ENCODE measurements at places on chromosomes 4 and X.

DNA sequence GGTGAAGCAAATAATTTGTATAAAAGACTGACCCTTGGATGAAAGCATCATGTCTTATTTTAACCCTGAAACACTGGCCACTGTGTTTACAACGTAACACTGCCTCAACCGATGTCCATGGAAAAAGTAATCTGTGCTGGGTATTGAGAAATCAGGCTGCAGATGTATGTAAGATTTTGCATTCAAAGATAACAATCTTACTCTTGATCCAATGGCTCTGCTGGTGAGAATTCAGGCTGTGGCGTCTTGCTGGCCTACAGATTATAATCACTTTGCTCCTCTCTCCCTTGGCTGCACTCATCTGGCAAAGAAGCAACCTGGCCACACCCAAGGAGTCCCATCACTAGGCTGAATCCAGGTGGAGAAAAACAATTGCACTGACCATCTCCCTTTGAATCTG is 7.5 kb downstream of the ADGRA3 start:
- no peak for DNase-seq

DNA sequence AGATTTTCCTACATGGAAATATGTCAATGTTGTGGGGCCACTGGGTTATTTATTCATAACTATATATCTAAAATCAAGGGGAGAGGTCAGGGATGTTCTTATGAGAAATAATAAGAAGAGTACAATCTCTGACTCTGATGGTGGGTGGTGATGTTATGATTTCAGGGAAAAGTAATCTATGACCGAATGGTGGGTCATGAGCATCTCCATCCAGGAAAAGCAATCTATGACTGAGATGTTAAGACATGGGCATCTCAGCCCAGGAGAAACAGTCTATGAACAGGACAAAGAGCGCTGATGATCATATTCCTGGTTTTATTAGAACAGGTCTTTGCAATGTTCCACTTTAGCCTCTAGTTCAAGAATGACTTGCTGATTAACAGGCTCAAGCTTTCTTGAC is 137.1 kb downstream of the ARSF start:
- DNase-seq, result no peak

DNA sequence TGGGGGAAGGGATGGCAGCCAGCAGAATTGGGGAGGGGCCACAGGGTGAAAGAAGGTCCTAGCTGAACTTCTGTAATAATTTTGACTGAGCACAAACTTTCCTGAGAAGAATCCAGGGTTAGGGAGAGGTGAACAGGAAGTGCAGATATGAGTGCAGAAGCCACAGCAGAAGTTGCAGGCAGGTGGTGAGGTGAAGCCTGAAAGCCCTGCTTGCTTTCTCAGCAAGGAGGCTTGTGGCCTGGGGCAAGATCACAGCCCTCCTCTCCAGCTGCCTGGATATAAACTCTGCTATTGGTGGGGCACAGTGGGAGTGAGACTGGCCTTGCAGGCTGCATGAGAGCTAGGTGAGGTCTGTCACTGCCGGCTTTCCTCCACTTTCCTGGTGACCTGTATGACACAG is 44.1 kb upstream of the UPRT start:
- no peak for DNase-seq

DNA sequence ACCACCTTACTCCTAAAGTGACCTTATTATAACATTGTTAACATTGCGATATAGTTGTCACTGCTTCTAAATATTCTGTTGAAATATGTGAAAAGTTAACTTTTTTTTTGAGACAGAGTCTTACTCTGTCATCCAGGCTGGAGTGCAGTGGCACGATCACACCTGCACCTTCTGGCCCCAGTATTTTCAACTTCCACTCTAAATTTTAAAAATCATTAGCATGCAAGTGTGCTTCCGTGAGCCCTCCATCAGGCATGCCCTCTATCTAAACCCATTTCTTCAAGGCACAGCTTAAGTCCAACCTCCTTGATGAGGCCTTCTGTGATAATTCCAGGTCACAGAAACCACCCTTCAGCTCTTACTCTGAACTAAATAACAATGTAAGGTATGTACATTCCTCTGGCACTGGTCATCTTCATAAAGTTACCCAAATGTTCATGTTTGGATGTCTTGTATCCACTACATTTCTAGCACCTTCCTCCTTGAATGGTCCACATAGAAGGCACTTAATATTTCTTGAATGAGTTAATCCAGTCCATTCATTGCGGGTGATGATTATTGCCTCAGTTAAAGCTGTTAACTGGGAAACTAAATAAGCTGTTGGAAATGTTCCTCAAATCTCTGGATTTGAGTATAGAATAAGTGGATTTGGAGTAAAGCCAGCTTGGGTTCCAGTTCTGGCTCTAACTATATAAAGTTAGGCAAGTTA is 38.6 kb upstream of the TMEM131L start:
- peak; percentile 63 for DNase-seq

DNA sequence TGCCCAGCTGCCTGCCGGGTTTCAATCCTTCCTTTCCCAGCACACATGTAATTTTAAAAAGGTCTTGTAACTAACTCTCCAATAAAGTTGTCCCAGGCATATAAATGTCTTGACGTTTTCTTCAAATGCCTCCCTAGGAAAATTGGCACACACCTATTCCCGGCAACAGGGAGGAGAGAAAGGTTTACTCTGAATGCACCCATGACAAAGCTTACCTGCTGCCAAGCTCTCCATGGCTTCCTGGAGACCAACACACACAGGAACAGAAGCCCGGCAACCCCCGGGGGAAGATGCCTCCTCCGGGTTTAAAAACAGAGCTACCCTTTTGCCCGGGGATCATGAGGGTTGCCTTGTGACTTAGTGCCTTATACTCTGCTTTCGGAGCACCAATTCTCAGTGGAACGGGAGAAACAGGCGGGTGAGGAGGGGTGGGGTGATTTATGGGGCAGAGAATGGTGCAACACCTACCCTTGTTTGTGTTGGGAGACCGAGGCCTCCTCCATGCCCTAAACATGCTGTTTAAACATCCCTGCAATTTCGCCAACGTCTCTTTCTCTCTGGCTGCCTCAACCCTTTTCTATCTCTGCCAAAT is 4.8 kb upstream of the GYG2 start:
- DNase-seq, result no peak

GRCh38 chrX:14228611-14229010 is 198.9 kb upstream of the GEMIN8 start:
- no peak for DNase-seq

GRCh38 chr4:124079174-124079780 is 633.3 kb downstream of the ANKRD50 start:
- peak; percentile 58 for DNase-seq

DNA sequence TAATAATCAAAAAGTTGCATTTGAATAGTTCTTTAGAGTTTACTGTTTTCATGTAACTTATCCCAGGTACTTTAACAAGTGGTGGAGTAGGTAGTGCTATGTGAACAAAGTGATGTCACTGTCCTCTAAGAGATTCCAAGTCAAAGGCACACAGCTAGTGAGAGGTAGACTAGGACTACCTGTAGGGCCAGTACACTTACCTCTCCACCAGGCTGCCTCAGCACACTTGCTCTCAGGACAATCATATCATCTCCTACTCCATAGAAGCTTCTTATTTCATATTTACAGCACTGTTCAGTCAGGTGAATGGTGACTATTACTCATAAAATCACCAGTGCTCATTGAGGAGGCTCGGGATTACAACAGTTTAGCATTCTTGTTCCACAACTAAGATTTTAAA is 173.0 kb upstream of the EMCN start:
- no peak for DNase-seq

DNA sequence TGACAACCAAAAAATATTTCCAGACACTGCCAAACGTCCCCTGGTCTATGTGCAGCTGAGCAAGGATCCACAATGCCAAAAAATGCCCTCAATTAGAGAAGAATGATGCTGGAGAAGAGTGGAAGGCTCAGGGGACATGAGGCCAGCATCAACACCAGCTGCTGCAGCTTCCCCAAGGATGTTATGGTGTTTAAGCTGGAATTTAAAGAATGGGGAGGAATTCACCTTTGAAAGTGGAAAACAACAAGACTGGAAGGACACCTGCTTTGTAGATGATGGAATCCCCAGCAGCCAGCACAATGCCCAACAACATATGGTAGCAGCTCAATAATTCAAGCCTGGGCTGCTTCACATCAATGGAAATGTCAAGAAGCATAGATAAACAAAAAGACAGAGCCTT is 20.3 kb upstream of the SMPX start:
- DNase-seq, result no peak

DNA sequence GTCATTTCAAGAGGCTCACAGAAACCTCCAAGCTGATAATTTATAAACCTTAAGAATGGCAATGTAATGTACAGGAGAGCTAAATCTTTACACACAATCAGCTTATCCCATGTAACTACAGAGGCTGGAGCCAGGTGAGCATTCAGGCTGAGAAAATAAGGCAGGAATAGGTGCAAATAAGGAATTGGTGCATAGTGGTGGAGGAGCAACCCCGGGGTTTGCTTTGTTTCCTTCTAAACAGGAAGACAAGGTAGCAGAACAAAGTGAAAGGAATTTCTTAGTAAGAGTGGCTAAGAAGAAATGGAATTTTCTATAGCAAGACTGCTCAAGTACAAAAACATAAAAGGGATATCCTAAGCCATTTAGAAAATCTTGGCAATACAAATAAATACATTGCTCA is 82.4 kb downstream of the NR3C2 start:
- no peak for DNase-seq

DNA sequence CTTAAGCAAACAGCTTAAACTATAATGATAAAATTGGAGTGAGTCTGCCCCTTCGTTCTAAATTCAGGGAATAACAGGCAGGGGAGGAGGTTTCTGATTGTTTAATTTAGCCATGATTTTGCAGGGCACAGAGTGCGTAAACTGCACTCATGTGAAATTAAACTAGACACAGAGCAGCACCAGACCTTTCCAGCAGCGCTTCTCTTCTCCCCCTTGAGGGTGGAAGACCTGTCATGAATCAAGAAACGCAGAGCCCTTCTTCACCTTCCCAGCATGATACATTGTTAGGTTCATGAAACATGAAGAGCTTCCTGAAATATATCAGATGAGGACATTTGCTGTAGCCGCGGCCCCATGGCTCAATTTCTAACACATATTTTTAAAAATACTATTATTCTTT is 63.1 kb downstream of the FAM114A1 start:
- DNase-seq, result no peak

DNA sequence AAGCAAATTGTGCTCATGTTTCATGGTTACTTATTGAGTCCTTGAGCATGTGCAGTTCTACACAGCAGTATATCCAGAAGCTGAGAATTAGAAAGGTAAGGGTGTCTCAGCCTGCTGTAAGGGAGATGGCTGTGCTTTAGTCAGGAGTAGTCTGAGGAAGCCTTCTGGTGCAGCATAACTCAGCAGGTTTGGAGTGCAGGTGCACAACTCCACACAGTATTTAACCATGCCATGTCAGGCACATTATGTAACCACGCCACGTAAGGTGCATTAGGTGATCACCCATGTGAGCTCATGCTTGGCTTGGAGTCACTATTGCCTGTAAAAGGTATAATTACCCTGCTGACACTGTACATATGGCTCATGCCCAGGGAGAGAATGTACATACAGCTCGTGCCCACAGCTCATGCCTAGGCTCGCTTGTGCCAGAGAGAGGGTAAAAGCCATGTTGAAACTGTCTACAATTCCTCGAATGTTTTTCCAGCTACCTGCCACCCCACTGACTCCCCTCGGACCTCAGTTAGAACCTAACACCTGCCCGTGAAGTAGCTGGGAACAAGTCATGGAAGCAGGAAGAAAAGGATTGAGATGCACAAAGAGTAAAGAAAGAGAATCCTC is 37.8 kb downstream of the UCHL1 start:
- no peak for DNase-seq

- no peak for DNase-seq
These were observed 54.4 kb downstream of the NBDY start for GRCh38 chrX:56783450-56783831.

DNA sequence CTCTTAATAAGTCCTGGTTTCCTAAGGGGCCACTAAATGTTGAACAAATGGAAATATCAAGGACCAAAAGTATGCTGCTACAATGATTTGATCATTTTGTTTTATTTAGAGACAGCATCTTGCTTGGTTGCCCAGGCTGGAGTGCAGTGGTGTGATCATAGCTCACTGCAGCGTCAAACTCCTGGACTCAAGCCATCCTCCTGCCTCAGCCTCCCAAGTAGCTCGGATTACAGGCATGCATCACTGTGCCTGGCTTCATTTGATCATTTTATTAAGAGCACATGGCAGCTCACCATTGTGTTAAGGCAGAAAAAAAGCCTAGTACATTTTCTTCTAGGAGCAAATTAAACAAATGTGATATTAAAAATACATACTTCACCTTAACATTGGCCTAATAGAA is 52.7 kb downstream of the DCLK2 start:
- peak; percentile 60 for DNase-seq

DNA sequence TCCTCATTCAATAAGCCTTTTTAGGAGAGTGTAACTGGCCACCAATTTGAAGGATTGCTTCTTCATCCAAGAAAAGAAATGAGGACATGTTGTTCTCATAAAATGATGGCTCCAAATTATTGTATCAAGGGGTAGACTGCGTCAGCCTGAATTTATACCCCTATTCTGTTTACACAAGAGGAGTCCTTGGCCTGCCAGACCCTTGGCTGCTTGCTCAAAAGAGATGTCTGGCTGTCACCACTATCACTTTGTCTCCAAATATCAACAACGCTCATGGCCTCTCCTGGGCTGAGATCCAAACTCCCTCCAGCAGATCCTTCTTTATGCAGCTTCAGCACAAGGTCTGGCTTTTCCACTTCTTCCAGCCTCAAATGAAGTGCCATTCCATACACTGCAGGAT is 127.9 kb downstream of the OR13H1 start:
- DNase-seq, result no peak

GRCh38 chr4:175708739-175709138 is 103.3 kb downstream of the GPM6A start:
- DNase-seq, result no peak

DNA sequence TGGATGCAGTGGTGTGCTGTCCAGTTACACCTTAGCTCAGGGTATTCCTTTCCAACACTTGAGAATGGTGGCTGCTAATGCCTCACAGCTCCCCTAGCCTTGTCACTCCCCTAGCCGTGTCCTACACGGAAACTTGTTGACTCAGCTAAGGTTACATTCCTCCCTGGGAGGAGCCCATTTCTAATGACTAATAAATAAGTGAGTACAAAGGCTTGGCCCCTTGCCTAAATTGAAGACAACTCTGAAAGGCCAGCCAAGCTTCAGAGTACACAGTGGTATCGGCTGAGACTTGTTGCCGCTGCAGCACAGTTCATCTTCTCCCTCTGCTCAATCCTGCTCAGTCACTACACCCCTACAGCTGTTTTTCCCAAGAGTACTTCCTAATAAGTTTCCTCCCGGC is 21.2 kb upstream of the SLC25A31 start:
- peak; percentile 89 for DNase-seq

- DNase-seq, result no peak
These were observed 49.8 kb downstream of the LDOC1 start for GRCh38 chrX:141127146-141127545.

- no peak for DNase-seq
These were observed 23.8 kb downstream of the FAM184B start for GRCh38 chr4:17757621-17758020.

DNA sequence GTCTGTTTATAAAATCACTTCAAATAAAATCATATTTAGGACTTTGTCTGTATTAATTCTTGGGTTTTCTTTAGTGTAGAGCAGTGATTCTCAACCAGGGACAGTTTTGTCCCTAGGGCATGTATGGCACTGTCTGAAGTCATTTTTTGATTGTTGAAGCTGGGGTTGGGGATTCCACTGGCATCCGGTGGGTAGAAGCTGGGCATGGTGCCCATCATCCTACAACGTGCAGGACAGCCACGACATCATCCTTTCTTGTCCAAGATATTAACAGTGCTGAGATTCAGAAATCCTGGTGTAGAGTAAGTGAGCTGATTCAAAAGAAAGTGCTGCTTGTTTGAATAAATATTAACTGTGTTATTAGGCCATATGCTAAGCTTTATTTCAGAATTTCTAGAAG is 28.6 kb downstream of the DCLK2 start:
- DNase-seq, result no peak
